ENCODE measurements at places on chromosomes 6 and 20.

GRCh38 chr20:56829788-56830385 lies 200.8 kb downstream of the TFAP2C start:
- no peak for DNase-seq

DNA sequence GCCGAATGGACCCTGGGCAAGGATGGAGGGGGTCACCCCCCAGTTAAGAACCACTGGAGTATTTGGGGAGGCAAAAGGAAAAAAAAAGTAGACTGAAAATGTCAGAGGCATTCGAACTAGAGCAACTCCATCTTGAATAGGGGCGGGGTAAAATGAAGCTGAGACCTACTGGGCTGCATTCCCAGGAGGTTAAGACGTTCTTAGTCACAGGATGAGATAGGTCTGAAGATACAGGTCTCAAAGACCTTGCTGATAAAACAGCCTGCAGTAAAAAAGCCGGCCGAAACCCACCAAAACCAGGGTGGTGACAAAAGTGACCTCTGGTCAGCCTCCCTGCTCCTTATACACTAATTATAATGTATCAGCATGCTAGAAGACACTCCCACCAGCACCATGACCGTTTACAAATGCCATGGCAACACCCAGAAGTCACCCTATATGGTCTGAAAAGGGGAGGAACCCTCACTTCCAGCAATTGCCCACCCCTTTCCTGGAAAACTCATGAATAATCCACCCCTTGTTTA lies 70.4 kb upstream of the KCNG1 start:
- no peak for DNase-seq

DNA sequence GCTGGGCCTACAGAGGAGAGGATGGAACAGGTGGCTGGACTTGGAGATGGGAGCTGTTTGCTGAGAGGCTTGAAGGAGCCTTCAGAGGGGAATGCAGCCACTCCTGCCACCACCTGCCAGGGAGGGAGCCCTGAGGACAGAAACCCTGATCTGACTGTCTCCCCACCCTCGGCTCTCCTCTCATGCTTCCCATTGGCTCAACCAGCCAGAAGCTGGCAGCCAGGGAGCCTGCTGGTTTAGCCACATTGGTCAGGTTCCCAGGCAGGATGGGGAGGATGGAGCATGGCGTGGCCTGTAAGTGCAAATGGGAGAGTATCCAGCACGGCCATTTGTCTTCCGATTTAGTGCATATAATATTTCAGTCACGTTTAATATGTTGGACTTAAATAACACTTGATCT lies 12.8 kb downstream of the TREM1 start:
- DNase-seq: no peak

DNA sequence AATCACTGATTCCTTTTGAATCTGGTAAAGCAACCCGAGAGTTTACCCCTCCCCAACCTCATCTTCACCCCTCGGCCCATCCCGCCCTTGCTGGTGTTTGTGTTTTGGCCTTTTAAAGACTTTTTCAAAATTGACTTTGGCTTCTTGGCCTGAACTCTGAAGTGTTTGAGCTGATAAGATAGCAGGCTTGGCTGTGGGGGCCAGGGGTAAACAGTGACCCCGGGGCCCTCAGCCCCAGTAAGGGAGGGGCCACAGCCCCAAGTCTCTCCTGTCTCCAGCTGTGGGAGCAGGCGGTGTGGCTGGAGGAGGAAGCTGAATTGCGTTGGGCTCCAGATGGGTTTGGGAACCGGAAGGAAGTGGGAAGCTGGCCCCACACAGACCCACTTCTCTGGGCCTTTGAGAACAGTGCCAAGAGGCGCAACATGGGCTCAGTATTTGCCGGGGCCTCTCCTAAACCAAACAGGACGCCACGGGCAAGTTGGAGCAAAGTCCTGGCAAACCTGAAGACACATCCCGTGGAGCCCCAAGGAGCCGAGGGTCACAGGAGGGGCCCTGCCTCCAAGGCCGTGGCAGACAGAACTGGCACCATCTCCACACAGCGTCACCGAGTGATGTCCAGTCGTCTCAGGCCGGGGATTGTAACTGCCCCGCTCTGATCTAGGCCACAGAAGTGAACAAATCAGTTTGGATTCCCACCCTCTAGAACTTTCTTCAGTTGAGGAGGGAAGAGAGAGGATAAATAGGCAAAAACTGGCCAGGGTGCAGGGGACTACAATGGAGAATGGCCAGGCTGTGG lies 54.3 kb upstream of the PTPN1 start:
- no peak for DNase-seq

All from GM18507 (cell line).